HEK293T (cell line): ENCODE measurements at places on chromosomes 11 and 22.

GRCh38 chr11:63917692-63918506 lies 935 bp upstream of the RCOR2 start:
- peak; percentile 50 for DNase-seq

DNA sequence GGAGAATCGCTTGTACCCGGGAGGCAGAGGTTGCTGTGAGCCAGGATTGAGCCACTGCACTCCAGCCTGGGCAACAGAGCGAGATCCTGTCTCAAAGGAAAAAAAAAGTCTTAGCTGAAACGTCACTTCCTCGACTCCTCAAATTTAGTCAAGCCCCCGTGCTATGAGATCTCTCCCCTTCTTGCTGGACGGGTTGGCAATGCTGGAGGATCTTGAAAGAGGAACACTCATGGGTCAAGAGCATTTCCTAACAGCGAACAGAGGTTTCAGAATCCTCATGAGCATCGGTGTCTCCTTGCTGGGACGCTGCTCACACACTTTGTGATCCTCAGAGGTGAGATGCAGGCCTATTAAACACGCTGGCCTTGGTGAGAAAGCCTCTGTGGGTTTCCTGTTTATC lies 35.9 kb downstream of the APOL3 start:
- no peak for DNase-seq

GRCh38 chr11:2529636-2530035 lies 84.8 kb downstream of the KCNQ1 start:
- DNase-seq, result no peak

- no peak for DNase-seq
Observed at GRCh38 chr11:92827132-92827531, 142.3 kb upstream of the MTNR1B start.

DNA sequence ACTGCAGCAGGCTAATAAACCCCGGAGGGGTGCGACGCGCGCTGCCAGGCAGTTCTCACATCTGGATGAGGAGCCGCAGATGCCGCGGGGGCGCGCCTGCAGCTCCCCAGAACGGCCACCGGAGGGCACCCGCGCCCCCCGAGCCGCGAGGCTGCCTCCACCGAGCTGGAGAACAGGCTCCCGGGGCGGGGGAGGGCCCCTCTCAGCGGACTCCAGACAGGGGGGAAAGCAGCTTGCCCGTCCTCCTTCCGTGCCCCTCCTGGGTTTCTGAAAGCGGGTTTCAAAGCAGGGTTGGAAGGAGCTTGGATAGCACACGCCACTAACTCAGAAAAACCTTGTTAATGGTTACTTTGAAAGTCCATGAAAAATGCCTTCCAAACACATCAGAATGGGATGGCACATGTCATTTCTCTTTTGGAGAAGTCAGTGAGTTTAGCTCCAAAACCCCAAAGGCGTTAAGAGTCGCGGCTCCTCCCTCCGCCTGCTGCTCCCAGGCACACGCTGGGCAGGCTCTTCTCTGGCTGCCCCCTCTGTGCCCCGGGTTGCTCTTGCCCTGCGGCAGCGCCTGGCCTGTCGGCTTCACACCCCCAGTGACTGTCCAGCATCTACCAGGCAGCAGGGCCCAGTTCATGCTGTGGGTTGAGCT lies 317.8 kb downstream of the NTM start:
- peak; percentile 84 for DNase-seq
